Heart right ventricle (tissue), 16 donors: ENCODE measurements at places on chromosomes 7 and 10. TPM values are rescaled to one million over a fixed set of nuclear protein-coding genes. Genes with fewer than 3 reads are reported as not detected.
A peak's percentile ranks its signal among the peaks of the same experiment; 100 is the strongest.

DNA sequence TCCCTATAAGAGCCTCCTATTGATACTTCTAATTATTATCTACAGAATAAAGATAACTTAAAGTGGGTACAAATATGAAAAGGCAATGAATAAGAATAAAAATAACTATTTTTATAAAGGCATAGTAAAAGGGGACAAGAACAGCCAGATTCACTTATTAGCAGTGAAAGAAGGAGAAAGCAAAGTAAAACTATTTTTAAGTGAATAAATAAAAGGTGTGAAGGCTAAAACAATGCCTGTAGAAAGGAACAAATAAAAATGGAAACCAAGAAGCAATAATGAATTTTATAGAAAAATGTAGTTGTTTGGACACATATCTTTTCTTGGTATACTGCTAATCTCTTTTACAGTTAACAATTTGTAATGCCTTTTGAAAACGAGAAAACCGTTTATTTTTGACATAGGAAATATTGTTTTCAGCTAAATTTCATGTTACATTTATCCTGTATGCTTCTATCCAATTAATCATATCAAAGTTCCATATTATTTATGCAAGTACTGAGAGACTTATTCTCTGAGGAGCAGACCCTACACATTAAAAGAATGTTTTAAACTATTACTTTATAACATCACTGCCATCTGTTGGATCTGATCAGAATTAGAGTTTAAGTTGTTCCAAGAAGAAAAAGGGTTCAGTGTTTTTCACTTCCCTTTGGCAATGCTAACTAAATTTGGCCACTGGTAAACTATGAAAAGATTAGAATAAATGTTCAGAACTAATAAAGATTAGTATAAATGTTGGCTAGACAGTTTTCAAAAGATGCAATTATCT, 59.1 kb downstream of the ARMC3 start:
- DNase-seq = no peak

- no peak for DNase-seq
Observed at GRCh38 chr7:149732111-149732561, 41.3 kb downstream of the ZNF467 start.

GRCh38 chr7:113774182-113774807, 144.5 kb downstream of the PPP1R3A start:
- peak; percentile 31 for DNase-seq

DNA sequence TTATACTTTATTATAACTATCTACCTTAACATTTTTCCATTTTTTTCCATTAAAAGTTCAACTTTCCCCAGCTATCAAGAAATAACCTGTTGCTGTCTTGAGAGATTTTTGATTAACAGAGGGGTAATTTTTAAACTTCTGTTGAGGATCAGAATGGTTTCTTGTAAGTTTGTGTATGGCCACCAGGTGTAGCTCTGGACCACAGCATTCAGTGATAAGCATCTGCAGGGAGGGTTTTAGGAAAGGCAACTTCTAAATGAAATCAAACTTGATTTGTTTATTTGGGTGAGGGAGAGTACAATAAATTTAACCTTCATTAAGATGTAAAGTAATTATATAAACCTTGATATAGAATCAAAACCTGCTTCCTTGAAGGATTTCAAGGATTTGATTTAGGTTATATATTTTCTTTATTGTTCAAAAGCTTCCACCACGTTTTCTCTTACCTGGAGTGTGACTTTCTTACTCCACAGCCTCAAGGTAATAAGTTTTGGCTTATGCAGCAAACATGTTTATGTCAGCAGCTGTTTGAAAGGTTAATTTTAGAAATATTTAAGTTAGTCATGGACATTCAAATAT, 153.3 kb downstream of the STK31 start:
- DNase-seq = no peak

DNA sequence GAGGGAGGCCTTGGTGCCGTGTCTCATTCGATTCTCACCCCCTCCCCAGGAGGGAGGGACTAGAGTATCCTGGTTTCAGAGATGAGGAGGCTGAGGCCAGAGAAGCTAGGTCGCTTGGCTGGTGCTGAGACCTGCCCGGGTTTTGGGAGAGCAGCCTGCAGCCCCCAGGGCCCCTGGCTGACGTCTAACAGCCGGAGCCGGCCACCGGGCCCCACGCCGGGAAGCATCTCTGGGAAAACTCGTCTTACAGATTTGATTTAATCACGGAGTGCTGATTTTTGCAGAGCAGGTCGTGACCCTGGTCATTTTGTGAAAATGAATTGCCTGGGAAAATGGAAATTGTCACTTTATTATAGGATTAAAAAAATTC, 97.5 kb downstream of the MICALL2 start:
- DNase-seq = no peak

DNA sequence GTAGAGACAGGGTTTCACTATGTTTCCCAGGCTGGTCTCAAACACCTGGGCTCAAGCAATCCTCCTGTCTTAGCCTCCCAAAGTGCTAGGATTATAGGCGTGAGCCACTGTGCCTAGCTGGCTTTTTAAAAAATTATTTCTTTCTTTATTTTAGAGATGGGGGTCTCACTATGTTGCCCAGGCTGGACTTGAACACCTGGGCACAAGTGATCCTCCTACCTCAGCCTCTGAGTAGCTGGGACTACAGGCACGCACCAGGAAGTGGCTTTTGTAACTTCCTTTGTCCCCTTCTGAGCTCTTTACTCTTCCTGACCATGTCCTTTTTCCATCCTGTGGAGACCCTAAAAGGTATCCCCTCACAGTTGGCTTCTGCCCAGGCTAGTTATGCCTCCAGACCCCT, 2.1 kb upstream of the MYOZ1 start:
- DNase-seq = no peak

- no peak for DNase-seq
Observed at GRCh38 chr7:105587909-105588635, 6.8 kb upstream of the EFCAB10 start.

- DNase-seq = no peak
Observed at GRCh38 chr10:123611876-123612275, 54.3 kb upstream of the GPR26 start.

- no peak for DNase-seq
Observed at GRCh38 chr7:69422574-69422985, 175.7 kb upstream of the AUTS2 start.

DNA sequence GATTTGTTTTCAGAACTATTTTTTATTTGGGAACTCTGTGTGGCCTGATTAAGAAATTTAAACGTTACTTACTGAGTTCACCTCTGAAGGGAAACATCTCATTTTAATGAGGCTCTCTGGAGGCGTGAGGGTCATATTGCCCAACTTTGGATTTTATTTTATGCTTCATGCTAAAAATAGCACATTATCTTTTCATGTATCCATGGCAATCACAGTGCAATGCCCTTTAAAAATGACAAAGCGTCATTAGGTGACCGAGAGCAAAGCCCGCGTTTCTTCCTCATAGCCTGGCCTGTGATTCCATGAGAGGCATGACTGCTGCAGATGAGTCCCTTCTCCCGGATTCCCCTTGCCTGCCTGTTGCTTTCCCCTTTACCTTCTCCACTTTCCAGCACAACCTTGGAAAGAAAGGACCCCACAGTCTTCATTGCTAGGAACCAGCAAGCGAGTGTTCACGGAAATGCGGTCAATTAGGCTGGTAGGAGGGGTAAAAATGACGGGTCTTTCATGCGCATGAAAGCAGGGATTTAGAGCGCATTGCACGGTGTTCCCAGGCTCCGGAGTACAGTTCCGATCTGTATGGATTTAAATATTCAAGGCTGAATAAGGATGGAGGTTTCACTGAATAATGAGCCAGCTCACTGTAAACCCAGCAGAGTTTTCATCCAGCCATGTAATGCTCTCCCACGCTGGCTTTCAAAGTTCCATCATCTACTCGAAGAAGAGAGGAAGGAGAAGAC, 98.2 kb upstream of the PITRM1 start:
- DNase-seq = no peak

DNA sequence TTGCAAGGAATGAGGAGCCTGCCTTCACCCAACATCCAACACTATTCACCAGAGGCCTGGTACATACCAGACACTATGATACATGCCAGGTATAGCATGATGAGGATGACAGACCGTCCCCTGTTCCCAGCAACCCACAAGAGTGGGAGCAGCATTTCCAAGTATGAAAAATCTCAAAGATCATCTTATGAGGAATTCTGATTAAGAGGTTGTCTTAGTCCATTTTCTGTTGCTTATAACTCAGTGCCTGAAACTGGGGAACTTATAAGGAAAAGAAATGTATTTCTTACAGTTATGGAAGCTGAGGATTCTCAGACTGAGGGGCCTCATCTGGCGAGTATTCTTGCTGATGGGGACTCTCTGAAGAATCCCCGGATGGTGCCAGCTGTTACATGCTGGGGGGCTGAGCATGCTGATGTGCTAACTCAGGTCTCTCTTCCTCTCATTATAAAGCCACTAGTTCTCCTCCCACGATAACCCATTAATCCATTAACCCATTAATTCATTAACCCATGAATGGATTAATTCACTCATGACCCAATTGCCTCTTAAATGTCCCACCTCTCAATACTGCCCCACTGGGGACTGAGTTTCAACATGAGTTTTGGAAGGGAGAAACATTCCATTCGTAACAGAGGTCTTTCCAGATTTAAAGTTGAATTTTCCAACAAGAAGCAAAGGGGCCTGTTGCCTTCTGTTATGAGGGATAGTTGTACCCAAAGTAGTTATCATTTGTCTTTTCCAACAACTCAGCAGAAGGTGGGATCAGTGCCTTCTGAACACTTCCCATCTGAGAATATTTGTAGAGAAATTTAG, 173.9 kb downstream of the HERPUD2 start:
- DNase-seq = no peak

- DNase-seq = no peak
Observed at GRCh38 chr7:45027774-45028114, 27.7 kb downstream of the CCM2 start.

- no peak for DNase-seq
Observed at GRCh38 chr10:67242528-67242927, 316.7 kb downstream of the LRRTM3 start.

DNA sequence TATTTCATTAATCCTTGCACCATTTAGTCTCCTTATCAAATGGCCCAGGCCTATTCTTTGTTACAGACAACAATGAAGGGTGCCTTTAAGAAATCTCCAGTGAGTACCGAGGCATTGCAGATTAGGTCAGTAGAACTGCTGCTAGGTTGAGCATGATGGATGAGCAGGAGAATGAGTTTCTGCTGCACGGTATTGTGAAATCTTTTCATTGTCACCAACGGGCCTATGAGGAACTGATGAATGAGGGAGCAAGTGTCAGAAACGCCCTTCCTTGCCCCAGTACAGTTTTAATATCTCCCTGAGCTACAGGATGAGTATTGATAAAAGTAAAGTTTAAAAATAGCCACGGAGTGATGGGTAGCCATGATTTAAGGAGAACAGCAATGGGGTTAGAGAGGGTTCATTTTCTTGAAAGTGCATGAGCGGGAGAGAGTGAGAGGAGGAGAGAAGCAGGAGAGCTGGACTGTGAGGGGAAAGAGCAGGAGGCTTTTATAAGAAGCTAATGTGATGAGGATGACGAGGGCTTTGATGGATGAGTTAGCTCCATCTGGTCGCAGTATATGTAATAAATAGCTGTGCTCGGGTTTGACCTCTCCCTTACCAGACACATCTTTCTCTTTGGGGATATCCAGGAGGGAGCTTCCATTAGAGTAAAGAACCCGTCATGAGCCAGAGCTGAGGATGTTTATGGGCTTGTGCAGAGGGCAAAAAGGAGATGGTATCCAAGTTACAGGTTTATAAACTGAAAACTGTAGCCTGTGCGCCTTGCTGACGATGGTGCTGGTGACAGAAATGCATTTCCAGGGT, 526.1 kb downstream of the LRMDA start:
- no peak for DNase-seq

DNA sequence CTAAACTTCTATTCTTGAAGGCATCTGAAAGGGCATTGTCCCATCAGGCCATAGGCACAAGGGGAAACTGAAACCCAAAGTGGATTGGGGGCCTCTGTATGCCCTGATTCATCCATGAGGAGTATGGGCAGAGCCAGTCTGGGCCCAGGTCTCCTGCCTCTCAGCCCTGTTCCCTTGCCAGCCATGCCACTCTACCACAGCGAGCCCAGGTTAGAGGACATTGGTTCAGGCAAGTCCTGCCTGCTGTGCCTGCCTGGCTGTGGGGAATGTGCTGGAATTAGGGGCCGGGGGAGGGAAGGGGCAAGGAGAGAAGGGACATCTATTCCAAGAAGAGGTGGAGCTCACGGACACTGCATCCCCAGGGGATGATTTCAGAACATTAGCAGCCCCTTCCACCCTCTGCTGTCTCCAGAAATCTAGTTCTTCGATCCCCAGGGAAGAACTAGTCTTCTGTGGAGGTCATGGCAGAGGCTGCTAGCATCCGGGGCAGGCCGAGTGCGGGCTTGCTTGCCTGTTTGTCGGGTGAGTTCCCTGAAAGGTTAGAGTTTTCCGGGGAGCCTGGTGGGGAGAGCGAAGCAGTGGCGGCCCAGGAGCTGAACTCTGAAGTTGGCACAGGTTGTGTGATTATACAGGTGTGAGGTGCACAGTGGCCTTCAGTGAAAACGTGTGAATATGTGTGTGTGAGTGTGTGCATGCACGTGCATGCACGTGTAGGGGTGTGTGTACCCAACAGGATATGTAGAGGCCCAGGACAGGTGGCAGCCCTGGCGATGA, 37.8 kb downstream of the TBATA start:
- DNase-seq = no peak

DNA sequence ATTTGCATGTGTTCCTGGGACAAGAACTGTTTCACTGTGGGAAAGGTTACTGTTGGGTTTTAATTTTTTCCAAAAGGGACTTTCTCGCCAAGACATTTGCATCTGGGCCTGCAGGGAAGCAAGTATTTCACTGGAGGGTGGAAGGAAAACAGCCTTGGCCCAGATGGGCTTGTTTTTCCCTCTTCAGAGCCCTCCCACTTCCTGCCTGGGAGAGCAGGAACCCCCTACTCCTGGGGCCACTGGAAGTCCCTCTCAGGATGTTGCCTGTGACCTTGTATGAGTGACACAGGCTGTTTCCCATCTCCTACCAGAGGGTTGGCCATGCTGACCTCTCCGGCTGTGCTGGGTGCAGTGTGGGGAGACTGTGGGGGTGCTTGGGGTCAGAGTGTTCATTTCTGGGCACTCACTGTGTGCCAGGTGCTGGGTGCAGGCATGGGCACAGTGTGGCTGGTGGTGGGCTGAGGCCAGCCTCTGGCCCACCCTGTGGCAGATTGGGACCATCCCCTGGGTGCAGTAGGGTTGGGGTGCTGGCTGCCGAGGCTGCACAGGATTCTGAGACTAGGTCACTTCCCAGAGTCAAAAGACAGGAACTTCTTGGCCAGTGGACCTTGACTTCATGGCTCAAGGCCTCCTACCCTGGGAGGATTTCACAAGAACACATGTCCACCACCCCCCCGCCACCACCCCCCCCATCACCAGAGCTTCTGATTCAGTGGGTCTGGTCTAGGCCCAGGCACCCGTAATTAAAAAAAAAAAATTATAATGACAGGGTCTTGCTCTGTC, 10.2 kb downstream of the TSPAN15 start:
- peak; percentile 69 for DNase-seq

GRCh38 chr10:95352684-95353083, 61.9 kb upstream of the PDLIM1 start:
- no peak for DNase-seq

- no peak for DNase-seq
Observed at GRCh38 chr10:118042827-118043242, 3.9 kb downstream of the RAB11FIP2 start.

AS3MT gene
- total RNA-seq = 29.3 TPM

ATP6V0A4 gene
- total RNA-seq = not detected

WNT2 gene
- not detected for total RNA-seq

CLCN1 gene
- total RNA-seq = not detected

GPNMB gene
- total RNA-seq = 157 TPM

FIGNL1 gene
- 6.0 TPM for total RNA-seq

OPN4 gene
- not detected for total RNA-seq

PHKG1 gene
- total RNA-seq = 30.1 TPM

ANKRD61 gene
- total RNA-seq = 0.25 TPM

TRIM50 gene
- 0.49 TPM for total RNA-seq

PRSS37 gene
- not detected for total RNA-seq

JCAD gene
- 31.0 TPM for total RNA-seq

CHAT gene
- total RNA-seq = not detected
